Renal pelvis (tissue), 12 donors: ENCODE measurements at places on chromosomes 16 and 17.

DNA sequence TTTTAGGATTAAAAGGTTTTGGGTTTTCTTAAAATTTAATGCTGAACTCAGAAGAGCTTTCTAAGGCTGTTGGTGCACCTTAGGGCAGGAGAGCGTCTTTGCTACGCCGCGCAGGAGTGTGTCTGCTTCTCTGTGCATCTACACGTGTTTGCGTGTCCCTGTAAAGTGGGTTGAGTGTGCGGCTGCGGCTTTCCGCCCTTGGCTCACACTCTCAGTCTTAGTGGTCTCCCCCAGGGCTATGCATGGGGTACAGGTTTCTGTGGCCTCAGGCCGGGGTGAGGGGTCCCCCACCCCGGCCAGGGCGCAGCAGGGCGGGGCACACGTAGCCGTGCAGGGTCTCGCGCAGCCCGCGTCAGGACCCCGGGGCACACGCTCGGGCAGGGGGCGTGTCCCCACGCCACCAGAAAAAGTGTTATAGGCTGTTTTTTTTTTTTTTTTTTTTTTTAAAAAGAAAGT lies 727 bp upstream of the TENT4B start:
- DNase-seq: no peak

DNA sequence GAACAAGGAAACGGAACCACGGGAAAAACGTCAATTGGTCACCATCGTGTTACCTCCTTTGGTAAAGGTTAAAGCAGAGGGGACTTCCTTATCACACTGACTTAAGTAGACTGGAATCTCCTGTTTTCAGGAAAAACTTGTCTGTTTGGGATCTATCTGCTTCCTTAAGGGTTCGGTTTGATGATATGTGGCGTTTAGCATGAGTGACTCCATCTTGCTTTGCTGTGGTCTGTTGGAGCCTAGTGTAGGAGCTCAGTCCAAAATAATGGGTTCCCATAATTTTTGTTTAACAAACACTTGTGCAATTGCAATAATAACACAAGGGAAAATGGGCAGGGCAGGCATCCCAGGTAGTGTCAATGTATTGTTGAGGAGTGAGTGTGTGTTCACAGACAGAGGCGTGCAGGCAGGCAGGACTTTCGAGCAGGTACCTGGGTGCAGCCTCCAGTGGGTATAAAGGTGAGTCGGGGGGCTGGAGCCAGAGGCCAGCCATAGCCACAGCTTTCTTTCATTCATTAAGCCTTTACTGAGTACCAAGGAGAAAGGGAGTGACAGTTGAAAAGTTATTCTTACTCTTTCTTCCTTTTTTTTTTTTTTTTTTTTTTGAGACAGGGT lies 4.3 kb upstream of the ENGASE start:
- no peak for DNase-seq

DNA sequence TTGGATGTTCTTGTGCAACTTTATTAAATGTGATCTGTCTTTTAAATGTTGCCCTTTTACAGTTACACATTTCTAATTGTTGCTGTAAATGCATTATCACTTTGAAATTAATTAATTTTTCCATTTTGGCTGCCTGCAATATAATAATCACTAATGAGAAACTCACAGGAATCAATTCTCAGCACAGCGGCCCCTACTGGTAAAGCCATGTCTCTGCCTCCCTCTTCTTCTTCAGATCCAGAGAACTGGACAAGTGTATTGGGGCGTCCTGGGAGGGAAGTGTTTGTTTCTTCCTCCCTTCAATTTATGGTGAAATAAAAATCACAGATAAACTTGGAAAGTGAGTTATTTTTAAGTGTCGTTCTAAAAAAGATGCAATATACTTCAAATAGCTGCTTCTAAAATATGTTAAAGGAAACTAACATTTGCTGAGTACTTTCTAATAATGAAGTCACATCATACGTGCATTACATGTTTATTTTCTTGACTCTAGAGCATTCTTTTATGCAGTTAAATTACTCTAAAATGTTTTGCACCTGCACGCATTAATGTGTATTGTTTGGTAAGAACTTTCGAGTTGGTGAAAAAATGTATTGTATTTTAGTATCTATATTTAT lies 338.0 kb downstream of the WWOX start:
- DNase-seq: no peak

DNA sequence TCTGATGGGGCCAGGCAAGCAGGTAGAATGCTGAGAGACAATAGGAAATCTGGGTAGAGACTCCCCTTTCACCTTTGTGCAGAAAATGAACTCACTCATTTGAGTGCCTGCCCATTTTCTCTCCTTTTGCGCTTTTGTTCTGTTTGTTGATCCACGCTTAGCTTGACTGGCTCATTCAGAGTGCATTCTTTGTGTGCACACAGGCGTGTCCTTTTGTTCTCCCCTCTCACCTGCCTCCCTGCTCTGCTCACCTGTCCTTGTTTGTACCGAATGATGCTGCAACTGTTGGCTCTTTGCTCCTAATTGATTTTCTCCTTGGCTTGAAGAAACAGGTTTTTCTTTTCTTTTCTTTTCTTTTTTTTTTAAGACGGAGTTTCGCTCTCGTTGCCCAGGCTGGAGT lies 15.8 kb downstream of the PGS1 start:
- no peak for DNase-seq

GRCh38 chr17:46862949-46863348 lies 11.6 kb downstream of the WNT9B start:
- no peak for DNase-seq

GRCh38 chr17:72297326-72298115 lies 176.7 kb downstream of the SOX9 start:
- DNase-seq: no peak
